EH (cell line): ENCODE measurements at places on chromosomes 11 and 22.

DNA sequence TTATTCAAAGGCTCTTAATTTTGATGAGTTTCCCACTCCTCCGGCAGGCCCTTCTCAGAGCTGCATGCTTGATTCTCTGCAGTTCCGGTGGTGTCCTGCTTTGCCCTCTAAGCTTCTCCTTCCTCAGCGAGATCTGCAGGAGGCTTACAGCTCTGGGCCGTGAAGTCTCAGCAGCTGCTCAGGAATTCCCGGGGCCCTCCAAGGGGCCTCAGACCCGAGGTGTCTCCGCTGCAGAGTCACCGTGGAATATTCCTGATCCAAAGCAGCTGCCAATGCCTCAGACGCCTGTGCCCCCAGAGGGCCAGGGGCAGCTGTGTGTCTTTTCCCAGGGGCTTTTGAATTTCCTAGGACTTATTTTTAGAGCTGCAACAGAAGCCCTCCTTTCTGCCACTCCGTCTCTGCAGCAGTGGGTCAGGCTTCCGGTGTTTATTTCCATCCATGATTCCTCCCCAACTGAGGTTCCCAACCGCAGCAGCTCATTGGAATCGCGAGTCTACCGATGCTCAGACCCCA, 37.2 kb downstream of the RPS6KA4 start:
- DNase-seq = peak; percentile 16

- no peak for DNase-seq
These were observed 545.7 kb upstream of the B3GAT1 start for GRCh38 chr11:134957540-134958335.

DNA sequence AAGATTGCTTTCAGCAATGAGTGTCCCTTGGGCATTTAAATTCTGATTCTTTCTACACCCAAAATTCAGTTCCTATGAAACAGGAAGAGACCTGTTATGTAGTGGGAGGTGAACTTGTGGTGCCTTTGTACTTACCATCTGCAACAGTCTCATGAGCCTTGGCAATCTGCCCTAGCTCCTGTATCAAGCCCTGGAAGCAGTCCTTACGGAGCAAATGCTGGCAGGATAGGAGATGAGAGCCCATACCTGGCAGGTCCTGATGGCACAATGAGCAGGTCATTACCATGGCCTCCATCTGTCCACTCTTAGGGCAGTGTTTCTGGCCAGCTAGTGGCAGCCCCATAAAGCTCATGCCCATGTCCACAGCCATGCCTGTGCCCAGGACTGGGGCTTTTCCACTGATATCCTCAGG, 10.8 kb downstream of the TRIM66 start:
- no peak for DNase-seq

GRCh38 chr11:27234043-27234668, 128.9 kb downstream of the CCDC34 start:
- peak; percentile 93 for DNase-seq
